CD4-positive, alpha-beta T cell treated with Interleukin-1 beta for 1 hour (primary cell): ENCODE measurements at places on chromosomes 11 and 22.

DNA sequence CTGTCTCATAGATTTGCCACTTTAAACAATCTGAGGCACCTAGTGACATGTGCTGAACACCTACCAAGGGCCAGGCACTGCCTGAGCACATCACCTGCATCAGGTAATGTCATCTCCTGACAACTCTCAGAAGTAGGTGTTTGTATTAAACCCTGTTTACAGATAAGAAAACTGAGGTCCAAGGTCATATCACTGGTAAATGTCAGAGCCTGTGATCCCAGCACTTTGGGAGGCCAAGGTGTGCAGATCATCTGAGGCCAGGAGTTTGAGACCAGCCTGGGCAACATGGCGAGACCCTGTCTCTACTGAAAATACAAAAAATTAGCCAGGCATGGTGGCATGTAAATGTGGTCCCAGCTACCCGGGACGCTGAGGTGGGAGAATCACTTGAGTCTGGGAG lies 39.1 kb upstream of the ACCSL start:
- DNase-seq = no peak

- no peak for DNase-seq
Observed at GRCh38 chr11:66470015-66470414, 3.3 kb downstream of the PELI3 start.

DNA sequence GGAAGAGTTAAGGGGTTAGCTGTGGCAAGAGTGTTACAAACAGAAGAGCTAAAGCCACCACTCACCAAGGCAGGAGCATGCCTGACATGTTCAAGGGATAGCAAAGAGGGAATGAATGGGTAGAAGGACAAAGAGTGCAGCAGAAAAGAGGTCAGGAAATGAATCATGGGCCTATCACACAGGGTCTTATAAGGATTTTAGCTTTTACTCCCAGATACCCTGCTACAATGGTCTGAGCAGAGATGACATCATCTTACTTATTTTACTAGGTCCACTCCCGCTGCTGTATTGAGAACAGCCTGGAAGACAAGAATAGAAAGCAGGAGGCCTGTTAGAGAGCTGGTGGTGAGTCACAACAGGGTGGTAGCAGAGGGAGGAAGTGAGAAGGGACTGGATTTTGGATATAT lies 9.8 kb downstream of the TRAF6 start:
- no peak for DNase-seq

DNA sequence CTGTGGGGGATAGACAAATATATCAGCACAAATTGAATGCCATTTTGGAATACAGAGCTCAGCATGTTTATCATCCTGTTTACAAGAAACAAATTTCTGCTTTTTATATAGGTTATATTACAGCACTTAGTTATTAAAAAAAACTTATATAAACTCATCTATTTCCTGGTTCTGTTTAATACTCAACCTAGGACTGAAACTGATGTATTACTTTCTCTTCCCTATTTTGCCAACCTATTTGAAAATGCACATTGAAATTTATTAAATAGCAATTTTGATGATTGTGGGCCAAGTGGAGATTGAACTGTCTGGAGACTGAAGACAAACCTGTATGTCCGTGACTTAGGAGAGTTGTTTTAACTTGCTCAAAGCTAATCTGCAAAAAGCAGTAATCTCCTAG lies 288.3 kb upstream of the ANO3 start:
- no peak for DNase-seq

GRCh38 chr11:121368364-121369240 lies 76.0 kb downstream of the SC5D start:
- DNase-seq = no peak

- peak; percentile 69 for DNase-seq
Observed at GRCh38 chr22:44180706-44181032, at the start of gene PARVG. PARVG (plus strand) TSS chr22:44180925; CDS start chr22:44183330, 2,405 bp downstream.
